ENCODE measurements at places on chromosomes 3 and 15.

DNA sequence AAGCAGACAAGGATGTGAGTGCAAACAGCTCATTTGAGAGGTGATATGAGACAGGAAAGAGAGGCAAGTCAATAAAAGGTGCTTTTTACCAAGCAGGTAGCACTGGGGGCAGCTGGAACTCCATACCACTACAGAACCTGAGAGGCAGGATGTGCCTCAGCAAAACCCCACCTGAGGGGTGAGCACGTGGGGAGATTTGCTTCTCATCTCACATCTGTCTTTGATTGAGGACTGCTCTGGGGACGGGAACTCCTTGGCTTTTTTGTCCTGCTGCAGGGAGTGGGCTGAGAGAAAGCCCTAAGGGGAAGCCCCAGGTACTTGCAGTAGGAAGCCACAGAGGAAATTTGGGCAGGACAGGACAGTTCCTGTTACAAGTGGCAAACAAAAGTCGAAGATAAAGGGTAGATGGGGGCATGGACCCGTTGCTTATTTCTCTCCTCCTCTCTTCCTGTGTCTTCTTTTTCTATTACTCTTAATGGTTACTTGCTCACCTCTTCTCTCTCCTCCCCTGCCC is 27.1 kb downstream of the CFAP161 start:
- no peak for DNase-seq

DNA sequence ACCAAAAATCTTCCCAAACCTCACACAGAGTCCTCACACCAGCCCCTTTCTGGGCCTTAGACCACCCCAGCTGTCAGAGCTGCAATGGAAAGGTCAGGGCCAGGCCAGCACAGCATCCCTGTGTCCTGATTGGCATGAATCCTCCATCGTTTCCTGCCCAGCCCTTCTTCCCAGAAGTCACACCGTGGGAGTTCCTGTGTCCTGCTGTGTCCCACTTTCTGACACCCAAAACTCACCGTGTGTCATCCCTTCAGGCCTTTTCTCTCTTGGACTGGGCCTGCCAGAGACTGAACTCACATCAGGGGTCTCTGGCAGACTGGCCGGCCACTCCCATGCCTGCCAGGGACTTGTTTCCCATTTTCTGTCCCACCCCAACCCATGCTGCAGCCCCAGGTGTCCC is 32.5 kb upstream of the CHRNB4 start:
- DNase-seq, result no peak

DNA sequence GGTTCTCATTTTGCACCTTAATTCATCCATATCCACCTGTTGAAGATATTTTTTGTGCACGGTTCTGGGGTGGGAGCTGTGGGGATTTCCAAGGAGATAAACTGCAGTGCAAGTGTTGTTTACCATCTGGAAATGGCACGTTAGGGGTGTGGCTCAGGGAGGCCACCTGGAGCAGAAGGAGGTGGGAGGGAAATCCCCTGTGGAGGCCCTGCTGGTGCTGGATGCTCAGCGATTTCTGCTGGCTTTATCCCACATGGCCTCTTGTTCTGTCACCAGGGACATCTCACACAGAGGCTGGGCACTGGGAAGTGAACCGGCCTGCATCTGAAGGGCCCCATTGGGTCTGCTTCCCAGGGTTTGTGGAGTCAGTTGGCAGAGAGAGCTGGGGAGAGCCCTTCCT is 24.3 kb downstream of the TRPM1 start:
- DNase-seq, result no peak

DNA sequence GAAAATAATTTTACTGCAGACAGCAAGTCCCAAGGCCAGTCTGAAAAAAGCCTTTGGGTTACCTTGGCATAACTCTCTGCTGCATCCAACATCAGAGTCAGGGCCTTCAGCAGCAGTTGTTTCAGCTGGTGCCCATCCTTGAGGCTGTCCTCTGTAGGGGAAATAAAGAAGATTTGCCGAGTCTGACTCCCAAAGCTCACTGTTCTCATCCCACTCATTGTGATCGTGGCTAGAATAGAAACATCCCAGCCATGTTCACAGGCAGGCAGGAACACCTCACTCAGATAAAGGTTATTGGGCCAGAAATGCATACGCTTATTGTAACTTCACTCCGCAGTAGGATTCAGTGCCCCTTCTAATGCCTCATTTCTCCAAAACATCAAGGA is 29.2 kb downstream of the EIF3J start:
- DNase-seq, result no peak
